A549 treated with AZD2906 at 1 μM for 4 hours (cell line): ENCODE measurements at places on chromosomes 5 and 9. TPM values are rescaled to one million over a fixed set of nuclear protein-coding genes. Genes with fewer than 3 reads are reported as not detected.

The CCDC192 gene
- total RNA-seq = not detected in 5 replicates

The TMEM232 gene
- total RNA-seq = 0.10 to 0.34 TPM (median 0.27 TPM) in 4 of 5 replicates, not detected in the other

The SPIN1 gene
- total RNA-seq = 33.6 to 43.1 TPM (median 38.1 TPM) in 5 replicates

The ZNF879 gene
- total RNA-seq = 0.48 to 0.77 TPM (median 0.52 TPM) in 5 replicates

The AFAP1L1 gene
- total RNA-seq = 12.3 to 15.7 TPM (median 15.4 TPM) in 5 replicates

The FAM200C gene
- 1.5 to 1.8 TPM (median 1.6 TPM) in 5 replicates for total RNA-seq

The SQSTM1 gene
- 721 to 1,258 TPM (median 848 TPM) in 5 replicates for total RNA-seq

The LYSMD3 gene
- 8.9 to 11.7 TPM (median 11.1 TPM) in 5 replicates for total RNA-seq

The PFN3 gene
- not detected in 5 replicates for total RNA-seq

The MAP1B gene
- 30.7 to 55.9 TPM (median 35.1 TPM) in 5 replicates for total RNA-seq

The CTXN3 gene
- not detected in 5 replicates for total RNA-seq

The FSD1L gene
- total RNA-seq = 3.4 to 4.5 TPM (median 4.2 TPM) in 5 replicates

The LRRC19 gene
- total RNA-seq = not detected in 5 replicates

The PHF24 gene
- total RNA-seq = 0.07 to 0.19 TPM (median 0.13 TPM) in 5 replicates

The PCDHB6 gene
- 0.84 to 1.1 TPM (median 0.90 TPM) in 5 replicates for total RNA-seq

The CERCAM gene
- total RNA-seq = 34.2 to 41.0 TPM (median 36.2 TPM) in 5 replicates
